ENCODE measurements at places on chromosomes 2 and 18. TPM values are rescaled to one million over a fixed set of nuclear protein-coding genes. Genes with fewer than 3 reads are reported as not detected.

The COL6A3 gene
- total RNA-seq: not detected

- no peak for DNase-seq
Measured at GRCh38 chr2:44086629-44087028, 82.0 kb upstream of the PPM1B start.

GRCh38 chr2:104462731-104463130, 391.2 kb upstream of the POU3F3 start:
- DNase-seq: no peak

The PRKCE gene
- 30.1 TPM for total RNA-seq

GRCh38 chr18:10315522-10315921, 138.9 kb upstream of the APCDD1 start:
- DNase-seq: no peak

The MYO5B gene
- not detected for total RNA-seq

The CNRIP1 gene
- not detected for total RNA-seq
